ENCODE measurements at places on chromosomes 7 and 10. TPM values are rescaled to one million over a fixed set of nuclear protein-coding genes. Genes with fewer than 3 reads are reported as not detected.

VPS26A gene
- 7.0 TPM for total RNA-seq

NME8 gene
- 0.27 TPM for total RNA-seq

PIK3AP1 gene
- 35.0 TPM for total RNA-seq

RHOBTB1 gene
- 11.6 TPM for total RNA-seq

TRA2A gene
- 30.2 TPM for total RNA-seq

HOXA5 gene
- 30.4 TPM for total RNA-seq

PNLIPRP1 gene
- not detected for total RNA-seq

DNA sequence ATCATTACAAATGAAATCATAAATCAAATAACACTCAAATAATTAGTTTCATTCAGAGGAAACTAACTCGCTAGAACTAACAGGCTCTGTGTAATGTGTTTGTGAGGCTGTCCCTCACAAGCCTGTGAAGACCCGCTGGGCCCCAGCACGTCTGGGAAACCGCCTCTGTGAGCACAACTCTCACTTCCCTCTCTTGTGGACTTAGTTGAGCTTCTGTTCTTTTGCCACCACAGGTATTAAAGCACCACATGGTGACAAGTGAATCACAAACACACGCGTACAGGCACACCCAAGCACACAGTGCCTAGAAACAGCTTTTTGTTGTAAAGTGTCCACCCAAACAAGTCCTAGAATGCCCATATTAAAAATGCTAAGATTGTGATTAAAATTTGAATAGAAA, 51.0 kb downstream of the ZNF777 start:
- no peak for DNase-seq

DNA sequence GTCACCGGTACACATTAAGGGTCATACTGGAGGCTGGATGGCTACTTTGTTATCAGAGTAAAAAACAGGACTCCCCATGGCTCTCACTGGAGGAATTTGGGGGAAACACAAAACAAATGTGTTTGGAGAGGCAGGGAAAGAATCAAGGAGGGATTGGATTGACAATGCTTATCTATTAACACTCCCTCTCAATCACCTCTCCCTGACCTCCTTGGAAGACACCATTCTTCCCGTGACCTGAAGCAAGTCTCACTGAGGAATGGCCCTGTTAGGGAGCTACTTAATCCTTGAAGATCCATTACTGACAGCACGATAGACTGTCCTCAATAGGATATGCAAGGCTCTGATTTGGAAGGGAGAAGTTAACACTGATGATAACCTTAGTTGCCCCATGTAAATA, 242.1 kb upstream of the PTN start:
- DNase-seq = no peak

DNA sequence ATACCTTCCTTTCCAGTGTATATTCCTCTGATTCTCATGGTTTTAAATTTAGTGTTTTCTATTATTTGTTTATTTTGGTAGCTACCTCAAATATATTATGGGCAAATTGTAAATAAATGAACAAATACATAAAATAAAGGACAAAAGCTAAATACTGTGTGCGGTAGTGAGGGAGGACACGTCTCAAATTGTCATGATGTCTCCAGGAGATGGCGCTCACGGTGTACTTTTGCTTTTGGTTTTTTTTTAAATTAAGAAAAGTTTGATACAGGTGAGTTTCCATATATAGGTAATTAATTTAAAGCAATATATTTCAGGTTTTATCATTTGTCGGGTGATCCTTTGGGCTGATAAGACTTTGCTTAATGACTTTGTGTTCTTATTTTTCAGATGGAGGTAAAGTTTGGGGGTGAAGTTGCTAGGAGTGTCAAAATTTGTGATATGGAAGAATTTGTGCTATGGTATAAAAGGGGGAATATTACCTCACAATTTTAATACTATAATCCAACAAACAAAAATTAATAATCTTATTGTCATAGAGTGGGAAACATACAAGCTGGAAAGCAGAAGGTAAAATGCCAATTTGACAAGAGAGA, 68.4 kb upstream of the TMEM229A start:
- peak; percentile 8 for DNase-seq

DNA sequence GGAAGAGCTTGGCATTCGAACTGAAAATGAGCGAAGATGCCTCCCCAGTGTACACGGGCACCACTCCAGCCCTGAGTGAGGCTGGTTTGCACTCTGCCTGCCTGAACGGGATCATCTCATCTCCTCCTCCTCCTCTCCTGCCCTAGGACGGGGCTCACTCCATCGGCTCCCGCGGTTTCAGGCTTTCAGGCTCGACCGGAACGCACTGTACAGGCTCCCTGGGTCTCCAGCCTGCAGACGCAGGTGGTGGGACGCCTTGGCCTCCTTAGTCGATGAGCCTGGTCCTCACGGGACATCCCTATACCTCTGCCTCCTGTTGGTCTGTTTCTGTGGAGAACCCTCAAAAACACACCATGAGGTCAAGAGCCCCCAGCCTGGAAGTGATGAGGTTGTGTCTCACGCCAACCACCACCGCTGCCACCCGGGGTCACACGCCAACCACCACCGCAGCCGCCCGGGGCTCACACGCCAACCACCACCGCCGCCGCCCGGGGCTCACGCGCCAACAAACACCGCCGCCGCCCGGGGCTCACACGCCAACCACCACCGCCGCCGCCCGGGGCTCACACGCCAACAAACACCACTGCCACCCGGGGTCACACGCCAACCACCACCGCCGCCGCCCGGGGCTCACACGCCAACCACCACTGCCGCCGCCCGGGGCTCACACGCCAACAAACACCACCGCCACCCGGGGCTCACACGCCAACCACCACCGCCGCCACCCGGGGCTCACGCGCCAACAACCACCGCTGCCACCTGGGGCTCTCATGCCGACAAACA, 56.3 kb downstream of the FOXL3 start:
- no peak for DNase-seq

DNA sequence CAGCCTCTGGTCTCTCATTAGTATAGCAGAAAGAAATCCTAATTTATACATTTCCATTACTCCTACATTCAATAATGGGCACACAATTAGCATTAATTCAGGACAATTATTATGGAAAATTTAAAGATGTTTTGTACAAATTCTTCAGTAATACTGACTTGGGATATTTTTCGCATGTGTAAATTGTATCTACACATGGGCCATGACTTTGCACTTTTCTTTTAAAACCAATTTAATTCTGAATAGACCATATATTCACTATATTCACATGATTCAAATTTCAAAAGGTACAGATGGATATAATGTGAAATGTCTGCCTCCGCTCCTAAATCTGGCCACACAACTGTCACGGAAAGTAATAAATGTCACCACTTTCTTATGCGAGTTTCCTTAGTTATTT, 123.0 kb downstream of the TCERG1L start:
- DNase-seq = no peak

GRCh38 chr7:139676390-139676789, 101.4 kb downstream of the HIPK2 start:
- no peak for DNase-seq

- no peak for DNase-seq
Measured at GRCh38 chr10:113552701-113553100, at the start of gene HABP2. HABP2 (plus strand) TSS chr10:113553053; CDS start chr10:113553122, 69 bp downstream.

GRCh38 chr7:127387974-127388373, 4.5 kb downstream of the ZNF800 start:
- DNase-seq = no peak

- no peak for DNase-seq
Measured at GRCh38 chr10:127276794-127277462, 80.5 kb upstream of the INSYN2A start.

GRCh38 chr7:86925221-86925620, 134.2 kb downstream of the ELAPOR2 start:
- no peak for DNase-seq

- no peak for DNase-seq
Measured at GRCh38 chr7:133674079-133674763, 421.3 kb downstream of the EXOC4 start.

DNA sequence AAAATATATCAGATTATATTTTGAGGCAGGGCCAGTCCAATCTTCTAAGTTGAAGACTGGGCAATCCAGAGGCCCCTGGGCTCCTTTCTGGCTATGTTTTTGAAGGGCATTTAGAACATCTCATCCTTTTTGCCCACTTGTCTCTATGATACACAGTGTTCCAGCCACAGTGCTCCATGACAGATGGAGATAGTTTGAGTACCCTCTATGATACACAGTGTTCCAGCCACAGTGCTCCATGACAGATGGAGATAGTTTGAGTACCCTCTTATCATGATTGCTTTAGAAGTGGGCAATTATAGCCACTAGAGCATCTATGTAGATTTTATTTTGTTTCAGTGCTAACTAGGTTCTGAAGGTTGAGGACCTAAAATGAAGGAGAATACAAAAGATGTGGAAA, 33.1 kb upstream of the A1CF start:
- no peak for DNase-seq

DNA sequence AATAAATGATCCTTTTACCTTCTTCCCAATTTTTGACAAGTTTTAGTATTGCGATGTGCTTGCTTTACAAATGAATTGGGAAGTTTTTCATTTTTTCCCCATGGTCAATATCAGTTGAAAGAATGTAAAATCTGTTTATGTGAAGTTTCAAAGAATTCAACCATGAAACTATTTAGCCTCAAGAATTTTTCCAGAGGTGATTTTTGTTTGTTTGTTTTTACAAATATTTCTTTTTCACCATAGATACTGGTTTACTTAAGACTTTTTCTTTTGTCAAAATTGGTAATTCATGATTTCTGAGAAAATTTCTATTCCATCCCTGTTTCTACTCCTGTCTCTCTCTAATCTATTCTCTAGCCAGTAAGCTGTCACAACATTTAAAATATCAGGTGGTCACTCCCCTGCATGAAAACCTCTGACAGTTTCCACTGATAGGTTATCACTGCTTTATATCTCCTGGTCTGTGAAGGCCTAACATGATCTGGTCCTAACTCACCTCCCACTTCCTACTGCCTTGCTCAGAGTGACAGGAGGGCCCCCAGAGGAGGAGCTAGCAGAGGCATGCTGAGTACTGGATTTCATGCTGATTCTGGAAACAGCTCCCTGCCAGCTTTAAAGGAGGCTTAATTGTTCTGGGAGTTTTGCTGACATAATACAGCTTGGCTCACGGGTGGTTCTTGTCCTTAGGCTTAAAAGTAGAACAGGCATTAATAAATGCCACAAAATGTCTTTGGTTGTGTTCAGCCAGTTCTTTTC, 7.6 kb upstream of the ARMS2 start:
- DNase-seq = no peak

DNA sequence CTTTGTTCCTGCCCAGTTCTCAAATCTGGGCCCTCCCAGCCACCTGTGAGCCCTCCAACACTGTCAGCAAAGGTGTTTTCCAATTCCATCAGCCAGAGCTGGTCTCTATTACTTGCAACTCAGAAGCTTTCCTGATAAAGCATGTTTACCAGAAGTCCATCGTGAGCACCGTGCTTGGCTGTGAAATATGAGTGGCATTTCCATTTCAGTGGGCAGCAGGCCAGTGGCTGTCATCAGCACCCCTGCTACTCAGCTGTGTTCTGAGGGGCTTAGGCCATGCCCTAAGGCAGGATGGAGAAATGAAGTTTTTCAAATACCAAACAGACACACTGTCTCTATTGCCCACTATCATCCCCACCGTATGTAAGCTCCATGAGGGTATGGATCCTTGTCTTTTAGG, 12.7 kb upstream of the BNIP3 start:
- no peak for DNase-seq

DNA sequence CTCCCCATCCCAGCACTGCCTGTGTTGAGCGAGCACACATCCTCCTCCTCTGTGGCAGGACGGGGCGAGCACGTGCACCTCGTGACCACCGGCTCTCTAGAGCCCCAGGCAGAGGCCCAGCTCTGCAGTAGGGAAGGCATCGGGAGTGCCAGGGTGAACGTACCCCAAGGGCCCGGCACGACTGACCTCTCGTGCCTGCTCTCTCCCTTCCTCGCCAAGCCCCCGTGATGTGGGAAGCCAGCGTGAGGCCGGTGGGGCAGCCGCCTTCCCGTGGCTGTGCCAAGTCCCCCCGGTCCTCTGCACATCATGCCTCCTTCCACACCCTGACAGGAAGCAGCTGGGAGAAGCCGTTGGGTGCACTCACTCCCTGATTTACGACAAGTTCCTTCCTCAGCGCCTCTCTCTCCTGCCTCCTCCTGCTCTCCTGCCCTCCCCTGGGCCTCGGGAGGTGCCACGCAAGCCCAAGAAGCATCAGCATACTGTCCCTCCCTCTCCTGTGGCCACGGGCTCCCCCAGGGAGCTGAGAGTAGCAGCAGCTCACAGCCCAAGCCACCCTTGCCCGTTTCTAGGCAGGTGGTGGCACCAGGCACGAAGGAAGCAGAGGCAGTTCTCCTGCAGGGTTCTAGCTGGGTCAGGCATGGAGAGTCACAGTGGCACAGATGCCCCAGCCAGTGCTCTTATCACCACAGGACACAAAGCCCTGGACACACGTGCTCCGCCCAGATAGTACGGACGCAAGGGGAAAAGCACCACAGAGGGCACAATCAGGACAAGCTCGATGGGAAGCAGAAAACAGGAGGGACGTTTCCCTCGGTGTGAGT, 47.0 kb downstream of the AMZ1 start:
- peak; percentile 97 for DNase-seq

GRCh38 chr7:74025146-74025545, 2.8 kb upstream of the ELN start:
- DNase-seq = peak; percentile 81

DNA sequence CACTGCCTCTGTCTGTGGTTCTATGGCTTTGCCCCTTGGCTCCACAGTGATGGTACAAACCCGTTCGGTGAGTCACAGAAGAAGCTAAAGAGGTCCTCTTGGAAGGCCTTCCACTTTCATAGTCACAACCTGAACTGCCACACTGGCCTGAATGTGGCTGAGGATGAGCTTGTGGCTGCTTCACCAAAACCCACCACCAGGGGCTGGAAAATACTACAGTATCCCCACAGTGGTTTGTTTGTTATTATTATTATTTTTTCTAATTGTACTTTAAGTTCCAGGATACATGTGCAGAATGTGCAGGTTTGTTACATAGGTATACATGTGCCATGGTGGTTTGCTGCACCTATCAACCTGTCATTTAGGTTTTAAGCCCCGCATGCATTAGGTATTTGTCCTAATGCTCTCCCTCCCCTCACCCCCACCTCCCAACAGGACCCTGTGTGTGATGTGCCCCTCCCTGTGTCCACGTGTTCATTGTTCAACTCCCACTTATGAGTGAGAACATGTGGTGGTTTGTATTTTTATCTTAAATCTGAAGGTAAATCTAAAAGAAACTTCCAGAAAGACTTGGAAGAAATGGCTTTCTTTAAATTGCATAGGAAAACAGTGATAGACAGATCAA, 160.8 kb upstream of the NPSR1 start:
- DNase-seq = no peak

GRCh38 chr7:116779931-116780330, 82.5 kb upstream of the CAPZA2 start:
- no peak for DNase-seq

DNA sequence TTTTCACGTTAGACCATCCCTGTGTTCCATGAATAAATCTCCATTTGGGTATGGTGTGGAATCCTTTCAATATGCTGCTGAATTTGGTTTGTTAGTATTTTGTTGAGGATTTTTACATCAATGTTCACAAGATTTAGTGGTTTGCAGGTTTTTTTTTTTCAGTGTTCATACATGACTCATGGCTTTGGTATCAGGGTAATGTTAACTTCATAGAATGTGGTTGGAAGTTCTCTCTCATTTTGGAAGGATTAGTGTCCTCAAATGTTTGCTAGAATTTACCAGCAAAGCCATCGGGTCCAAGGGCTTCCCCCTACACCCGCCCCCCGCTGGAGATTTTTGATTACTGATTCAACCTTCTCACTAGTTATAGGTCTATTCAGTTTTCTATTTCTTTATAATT, 398.0 kb downstream of the NXPH1 start:
- DNase-seq = no peak

All from hematopoietic multipotent progenitor cell (in vitro differentiated cells).